ENCODE measurements at places on chromosomes 11 and 22. TPM values are rescaled to one million over a fixed set of nuclear protein-coding genes. Genes with fewer than 3 reads are reported as not detected.

- H3K36me3 ChIP-seq: peaks cover 2% of the 10 kb centered on the region
- DNase-seq: no peak
- peaks cover 4% of the 10 kb centered on the region for H3K27me3 ChIP-seq
- H3K27ac ChIP-seq: no peak overlapping the region
- H3K4me1 ChIP-seq: peaks cover 10% of the 10 kb centered on the region
These were observed 2.3 kb upstream of the VSIG2 start for GRCh38 chr11:124754309-124754708.

DNA sequence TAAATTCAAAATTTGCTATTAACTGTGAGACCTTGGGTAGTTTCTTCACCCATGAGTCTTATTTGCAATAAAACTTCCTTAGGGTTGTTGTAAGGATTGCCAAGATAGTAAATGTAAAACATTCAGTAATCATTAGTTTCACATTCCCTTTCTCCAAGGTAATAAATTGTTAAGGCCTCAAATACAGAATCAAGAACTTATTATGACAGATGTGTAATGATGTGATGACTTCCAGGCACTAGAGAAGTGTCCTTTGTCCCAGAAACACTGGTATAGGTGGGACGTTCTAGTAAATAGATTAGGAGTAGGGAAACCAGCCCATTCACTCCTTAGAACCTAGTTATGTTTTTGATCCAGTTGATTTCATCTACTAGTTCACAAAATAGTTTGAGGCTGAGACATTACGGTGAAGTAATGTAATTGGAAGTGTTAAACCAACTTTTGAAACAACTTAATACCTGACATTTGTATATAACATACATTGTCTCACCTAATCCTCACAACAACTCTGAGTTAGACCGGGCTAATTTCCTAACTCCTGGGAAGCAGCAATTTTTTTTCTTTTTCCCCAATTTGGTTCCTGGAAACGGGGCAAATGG is 25.5 kb downstream of the CTNND1 start:
- peak overlapping the region; percentile 76 for H3K27ac ChIP-seq
- no peaks in the 10 kb centered on the region for H3K27me3 ChIP-seq
- H3K4me1 ChIP-seq: peaks cover 60% of the 10 kb centered on the region
- no peak for DNase-seq
- H3K4me3 ChIP-seq: no peak overlapping the region

DNA sequence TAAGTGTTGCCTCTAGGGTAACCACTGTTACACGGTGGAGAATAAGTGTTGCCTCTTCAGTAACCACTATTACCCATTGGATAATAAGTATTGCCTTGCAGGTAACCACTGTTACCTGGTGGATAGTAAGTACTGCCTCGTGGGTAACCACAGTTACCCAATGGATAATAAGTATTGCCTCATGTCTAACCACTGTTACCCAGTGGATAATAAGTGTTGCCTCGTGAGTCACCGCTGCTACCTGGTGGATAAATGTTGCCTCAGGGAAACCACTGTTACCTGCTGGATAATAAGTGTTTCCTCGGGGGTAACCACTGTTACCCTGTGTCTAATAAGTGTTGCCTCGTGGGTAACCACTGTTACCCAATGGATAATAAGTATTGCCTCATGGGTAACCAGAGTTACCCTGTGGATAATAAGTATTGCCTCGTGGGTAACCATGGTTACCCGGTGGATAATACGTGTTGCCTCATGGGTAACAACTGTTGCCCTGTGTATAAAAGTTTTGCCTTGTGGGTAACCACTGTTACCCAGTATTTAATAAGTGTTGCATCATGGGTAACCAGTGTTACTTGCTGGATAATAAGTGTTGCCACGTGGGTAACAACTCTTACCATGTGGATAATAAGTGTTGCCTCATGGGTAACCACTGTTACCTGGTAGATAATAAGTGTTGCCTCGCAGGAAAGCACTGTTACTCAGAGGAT is 12.3 kb upstream of the NXPE4 start:
- no peak overlapping the region for H3K4me3 ChIP-seq
- no peaks in the 10 kb centered on the region for H3K4me1 ChIP-seq
- H3K36me3 ChIP-seq: no peaks in the 10 kb centered on the region
- DNase-seq: no peak
- no peaks in the 10 kb centered on the region for H3K27me3 ChIP-seq
- no peak overlapping the region for H3K27ac ChIP-seq

GRCh38 chr22:21823740-21824444 is 43.6 kb downstream of the MAPK1 start:
- peaks cover 60% of the 10 kb centered on the region for H3K4me1 ChIP-seq
- H3K4me3 ChIP-seq: no peak overlapping the region
- DNase-seq: no peak
- H3K27ac ChIP-seq: peak overlapping the region; percentile 94
- no peaks in the 10 kb centered on the region for H3K27me3 ChIP-seq

DNA sequence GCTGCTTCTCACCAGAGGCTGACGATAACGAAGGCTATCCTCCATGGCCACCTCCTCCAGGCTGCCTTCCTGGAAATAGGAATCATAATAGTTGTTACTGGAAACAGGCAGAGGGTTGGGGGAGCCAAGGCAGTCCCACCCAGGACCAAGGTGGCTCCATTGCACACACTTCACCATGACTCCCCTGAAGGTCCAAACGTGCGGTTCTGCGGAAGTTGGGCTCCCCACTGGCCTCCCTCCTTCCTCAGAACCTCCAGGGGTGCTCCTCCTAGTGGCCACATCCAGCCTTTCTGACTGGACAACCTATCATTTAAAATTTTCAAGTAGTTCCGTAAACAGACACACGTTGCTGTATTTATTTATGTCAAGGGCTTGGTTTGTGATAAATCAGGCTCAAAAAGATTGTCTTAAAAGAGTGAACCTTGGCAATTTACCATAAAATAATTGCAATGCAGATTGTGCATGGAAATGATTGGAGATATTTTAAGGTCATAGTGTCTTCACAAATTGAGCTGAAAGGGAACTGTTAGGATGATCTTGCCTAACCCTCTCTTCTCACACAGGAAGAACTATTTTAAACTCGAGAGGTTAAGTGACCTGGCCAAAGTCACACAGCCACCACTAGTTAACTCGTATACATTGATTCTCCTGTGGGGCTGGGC is 1.4 kb upstream of the TCN2 start:
- peaks cover 43% of the 10 kb centered on the region for H3K4me1 ChIP-seq
- H3K27ac ChIP-seq: no peak overlapping the region
- no peaks in the 10 kb centered on the region for H3K27me3 ChIP-seq
- no peaks in the 10 kb centered on the region for H3K36me3 ChIP-seq

DNA sequence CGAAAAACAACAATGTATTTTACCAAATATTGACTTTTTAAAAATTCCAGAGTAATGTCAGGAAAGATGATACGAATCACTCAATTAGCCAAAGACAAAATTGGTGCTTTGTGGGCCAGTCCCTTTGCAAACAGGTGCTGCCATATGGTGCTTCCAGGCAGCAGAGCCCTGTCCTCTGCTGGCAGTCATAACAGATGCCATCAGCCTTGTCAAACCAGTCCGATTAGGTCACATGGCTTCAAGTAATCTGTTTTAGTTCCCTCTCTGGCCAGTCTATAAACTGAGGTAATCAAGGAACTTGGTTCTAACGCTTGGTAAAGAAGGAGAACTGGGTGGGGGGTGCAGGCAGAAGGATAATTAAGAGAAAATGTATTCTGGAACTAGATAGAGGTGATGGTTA is 49.1 kb upstream of the CAPRIN1 start:
- H3K27ac ChIP-seq: no peak overlapping the region
- no peaks in the 10 kb centered on the region for H3K36me3 ChIP-seq
- peaks cover 45% of the 10 kb centered on the region for H3K27me3 ChIP-seq
- no peak overlapping the region for H3K4me3 ChIP-seq
- H3K4me1 ChIP-seq: peaks cover 2% of the 10 kb centered on the region

GRCh38 chr22:49086606-49087157 is 741.0 kb downstream of the BRD1 start:
- H3K4me3 ChIP-seq: no peak overlapping the region
- H3K27ac ChIP-seq: no peak overlapping the region
- H3K36me3 ChIP-seq: no peaks in the 10 kb centered on the region
- H3K27me3 ChIP-seq: peaks cover 25% of the 10 kb centered on the region
- DNase-seq: peak; percentile 75
- no peaks in the 10 kb centered on the region for H3K4me1 ChIP-seq

DNA sequence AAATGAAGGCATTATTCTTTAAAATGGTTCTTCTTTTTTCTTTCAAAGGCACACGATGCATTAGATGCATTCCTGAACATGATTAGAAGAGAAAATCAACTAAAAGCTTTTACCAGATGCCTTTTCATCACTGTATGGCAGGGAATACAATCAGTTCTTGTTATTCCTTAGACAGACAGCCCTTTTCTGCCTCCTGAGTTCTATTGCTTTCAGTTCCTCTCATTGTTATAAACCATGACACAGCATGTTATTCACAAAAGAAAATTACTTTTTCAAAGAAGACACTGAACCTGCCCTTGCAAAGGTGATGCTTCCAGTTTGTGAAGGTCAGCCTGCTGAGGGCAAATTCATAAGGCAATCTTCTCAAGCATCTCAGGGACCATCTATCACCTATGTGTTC is 70.1 kb downstream of the FAM181B start:
- H3K4me1 ChIP-seq: no peaks in the 10 kb centered on the region
- peaks cover 15% of the 10 kb centered on the region for H3K27me3 ChIP-seq
- no peak overlapping the region for H3K27ac ChIP-seq

GRCh38 chr11:44561275-44561805 is 4.1 kb upstream of the CD82 start:
- H3K4me1 ChIP-seq: peaks cover 28% of the 10 kb centered on the region
- no peak overlapping the region for H3K27ac ChIP-seq
- no peaks in the 10 kb centered on the region for H3K36me3 ChIP-seq
- H3K27me3 ChIP-seq: no peaks in the 10 kb centered on the region
- H3K4me3 ChIP-seq: no peak overlapping the region
- DNase-seq: no peak

GRCh38 chr11:111148953-111149352 is 96.6 kb upstream of the POU2AF2 start:
- H3K27ac ChIP-seq: peak overlapping the region; percentile 74
- no peak overlapping the region for H3K4me3 ChIP-seq
- peaks cover 27% of the 10 kb centered on the region for H3K4me1 ChIP-seq
- DNase-seq: no peak
- no peaks in the 10 kb centered on the region for H3K36me3 ChIP-seq
- H3K27me3 ChIP-seq: no peaks in the 10 kb centered on the region

DNA sequence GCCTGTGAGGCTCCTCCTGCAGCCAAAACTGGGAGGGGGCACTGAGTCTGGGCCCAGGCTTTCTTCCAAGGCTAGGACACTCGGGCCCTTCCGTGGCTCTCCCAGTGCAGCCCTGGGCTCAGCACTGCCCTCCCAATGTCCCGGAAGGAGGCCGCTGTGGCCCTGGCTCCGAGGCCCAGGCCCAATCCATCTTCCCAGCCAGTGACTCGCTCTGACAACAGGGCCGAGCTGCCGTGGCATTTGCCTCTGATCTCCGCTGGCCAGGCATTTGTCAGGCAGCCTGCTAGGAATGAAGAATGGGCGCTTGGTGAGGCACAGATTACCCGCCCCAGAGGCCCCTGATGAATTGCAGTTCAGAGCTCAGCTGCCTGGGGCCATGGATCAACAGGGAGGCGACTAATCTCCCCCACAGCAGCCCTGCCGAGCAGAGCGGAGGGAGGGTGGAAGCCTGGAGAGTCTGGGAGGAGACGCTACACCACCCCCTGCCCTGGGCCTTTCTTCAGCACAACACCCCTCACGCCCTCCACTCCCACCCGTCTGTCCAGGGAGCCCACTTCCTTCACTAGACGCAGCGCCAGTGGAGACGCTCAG is 8.3 kb downstream of the FXYD2 start:
- H3K27me3 ChIP-seq: peaks cover 6% of the 10 kb centered on the region
- H3K4me1 ChIP-seq: peaks cover 14% of the 10 kb centered on the region
- no peaks in the 10 kb centered on the region for H3K36me3 ChIP-seq
- H3K4me3 ChIP-seq: no peak overlapping the region
- peak; percentile 78 for DNase-seq

DNA sequence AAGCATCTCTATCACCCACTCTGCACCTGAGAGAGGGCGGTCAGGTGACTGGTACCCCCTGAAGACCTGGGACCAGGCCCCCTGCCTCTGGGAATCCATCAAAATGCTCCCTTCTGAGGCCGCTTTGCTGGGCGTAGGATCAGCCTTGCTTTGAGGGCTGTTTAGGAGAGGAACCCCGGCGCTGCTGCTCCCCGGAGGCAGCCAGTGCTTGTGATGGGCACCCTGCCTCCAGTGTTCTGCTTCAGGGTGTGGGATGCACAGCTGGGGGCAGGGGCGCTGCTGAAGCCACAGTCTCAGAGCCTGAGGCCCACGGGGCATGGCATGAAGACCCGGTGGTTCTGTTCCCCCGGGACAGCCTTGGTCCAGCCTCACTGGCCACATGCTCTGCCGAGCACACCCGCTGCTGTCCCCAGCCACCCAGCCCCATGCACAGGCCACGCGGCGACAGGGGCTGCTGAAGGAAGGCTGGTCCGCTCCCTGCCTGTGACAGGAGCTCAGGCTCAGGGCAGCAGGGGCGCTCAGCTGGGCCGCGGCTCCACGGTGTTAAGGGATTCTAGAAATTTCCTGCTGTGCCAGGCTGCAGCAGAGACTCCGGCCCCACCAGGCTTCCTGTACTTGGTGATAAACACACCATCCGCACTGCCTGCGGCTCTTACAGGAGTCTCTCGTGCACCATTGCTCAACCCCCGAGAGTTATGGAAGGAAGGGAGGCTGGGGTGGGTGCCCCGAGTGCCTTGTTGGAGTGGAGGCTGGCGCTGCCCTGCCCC is 91.0 kb downstream of the KCNQ1 start:
- no peak overlapping the region for H3K27ac ChIP-seq
- H3K4me3 ChIP-seq: no peak overlapping the region
- peak; percentile 78 for DNase-seq
- H3K27me3 ChIP-seq: peaks cover 11% of the 10 kb centered on the region
- H3K36me3 ChIP-seq: no peaks in the 10 kb centered on the region

- H3K27me3 ChIP-seq: no peaks in the 10 kb centered on the region
- peak overlapping the region; percentile 89 for H3K27ac ChIP-seq
- peak; percentile 90 for DNase-seq
- peak overlapping the region; percentile 86 for H3K4me3 ChIP-seq
- H3K36me3 ChIP-seq: peaks cover 12% of the 10 kb centered on the region
- H3K4me1 ChIP-seq: peaks cover 37% of the 10 kb centered on the region
These were observed 2.3 kb downstream of the EFEMP2 start for GRCh38 chr11:65870307-65870658.

DNA sequence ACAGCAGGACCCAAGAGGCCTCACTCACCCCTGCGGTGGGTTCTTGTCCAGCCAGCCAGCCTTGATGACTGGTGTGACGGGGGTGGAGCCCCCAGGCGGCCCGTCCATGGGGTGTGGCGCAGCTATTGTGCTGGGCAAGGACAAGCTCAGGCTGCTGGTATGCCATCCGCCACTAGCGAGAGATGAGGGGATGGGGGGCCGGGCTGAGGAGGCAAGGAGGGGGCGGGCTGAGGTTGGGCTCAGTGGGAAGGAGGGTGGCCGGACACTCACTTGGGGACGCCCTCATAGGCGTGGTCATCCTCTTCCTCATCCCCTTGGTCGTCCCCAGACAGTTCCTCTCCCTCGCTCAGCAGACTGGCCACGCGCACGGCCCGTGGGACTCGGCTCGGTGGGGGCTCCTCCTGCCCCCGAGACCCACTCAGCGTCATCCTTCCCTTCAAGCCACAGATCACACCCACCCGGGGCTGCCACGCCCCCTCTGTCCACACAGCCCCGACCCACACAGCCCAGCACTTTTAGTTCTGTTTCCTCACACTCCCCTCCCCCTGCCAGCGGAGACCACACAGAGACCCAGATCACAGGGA is 38.0 kb upstream of the PDE2A start:
- no peaks in the 10 kb centered on the region for H3K27me3 ChIP-seq
- H3K27ac ChIP-seq: no peak overlapping the region
- H3K4me3 ChIP-seq: no peak overlapping the region
- H3K36me3 ChIP-seq: peaks cover 29% of the 10 kb centered on the region

CCDC88B gene
- 0.99 TPM for total RNA-seq

HARBI1 gene
- 5.3 TPM for total RNA-seq

PRG3 gene
- total RNA-seq: not detected

SHANK3 gene
- total RNA-seq: 7.5 TPM

IGSF9B gene
- 8.4 TPM for total RNA-seq

SYT13 gene
- 1.8 TPM for total RNA-seq

CPT1B gene
- 33.9 TPM for total RNA-seq

Data from chondrocyte (in vitro differentiated cells).